ENCODE measurements at places on chromosomes 2 and 18.
A peak's percentile ranks its signal among the peaks of the same experiment; 100 is the strongest.

DNA sequence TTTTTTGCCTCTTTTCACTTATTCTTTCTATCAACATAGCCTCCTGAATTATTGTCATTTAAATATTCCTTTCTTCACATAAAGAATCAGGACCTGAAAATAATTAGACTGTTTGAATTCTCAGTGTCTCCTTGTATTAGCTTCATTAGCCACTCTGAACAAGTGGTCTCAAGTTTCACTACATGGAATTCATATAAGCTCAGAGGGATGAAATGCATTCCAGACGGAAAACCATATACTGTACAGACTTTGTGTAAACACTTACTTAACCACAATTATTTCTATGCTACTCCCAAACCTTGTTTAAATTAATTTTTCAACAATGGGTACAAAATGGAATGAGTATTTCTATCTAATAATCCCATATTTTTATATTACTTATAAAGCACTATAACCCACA lies 53.4 kb downstream of the CHN1 start:
- DNase-seq: no peak

- DNase-seq: no peak
Observed at GRCh38 chr2:64192125-64192479, 47.9 kb upstream of the PELI1 start.

- DNase-seq: no peak
Observed at GRCh38 chr2:182893666-182894065, 27.2 kb upstream of the FRZB start.

DNA sequence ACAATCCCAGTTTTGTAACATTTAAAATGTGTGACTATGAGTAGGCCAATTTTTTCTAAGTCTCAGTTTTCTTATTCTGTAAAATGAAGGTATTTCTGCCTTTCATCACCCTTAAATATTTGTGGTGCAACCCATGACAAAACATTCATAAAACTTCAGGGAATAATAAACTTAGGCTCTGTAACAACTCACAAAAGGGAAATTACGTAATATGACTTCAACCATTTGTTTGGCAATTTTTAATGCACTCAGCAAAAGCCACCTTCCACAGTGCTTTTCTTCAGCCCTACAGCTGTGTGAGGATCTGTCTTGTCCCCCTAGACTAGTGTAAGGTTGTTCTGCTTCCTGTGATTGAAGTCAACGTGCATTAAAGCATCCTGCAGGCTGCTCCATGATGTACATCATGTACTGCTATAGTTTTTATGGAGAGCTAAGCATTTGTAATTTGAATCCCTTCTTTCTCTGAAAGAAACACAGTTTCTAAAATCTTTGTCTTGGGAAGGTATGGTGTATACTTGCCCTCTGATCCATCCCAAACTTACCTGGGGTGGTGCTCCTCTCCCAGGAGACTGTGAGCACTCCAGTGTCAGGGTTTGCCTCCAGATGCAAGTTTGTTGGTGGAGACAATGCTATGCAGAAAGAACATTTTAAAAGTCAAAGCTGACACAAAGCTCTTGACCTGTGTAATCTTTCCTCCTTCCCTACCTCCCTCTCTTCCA lies 39.1 kb downstream of the FN1 start:
- DNase-seq: no peak

DNA sequence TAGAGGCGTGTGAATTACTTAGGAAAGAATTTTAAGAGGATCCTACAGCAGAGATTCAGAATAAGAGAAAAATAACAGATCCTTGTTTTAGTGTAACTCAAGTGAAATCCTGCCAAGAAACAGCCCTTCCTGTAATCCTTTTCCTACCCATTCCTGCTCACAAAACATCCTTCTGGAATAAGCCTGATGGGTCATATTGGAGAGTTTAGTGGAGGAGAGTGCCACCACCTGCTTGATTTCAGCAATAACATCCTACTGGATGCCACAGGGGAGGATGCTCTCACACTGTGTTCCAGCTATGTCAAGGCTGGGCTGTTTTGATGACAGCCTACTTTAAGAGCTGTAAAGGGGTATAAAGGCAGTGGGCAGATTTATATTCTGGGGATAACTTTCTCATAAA lies 54.8 kb upstream of the CCDC178 start:
- DNase-seq: no peak

- DNase-seq: peak; percentile 80
Observed at GRCh38 chr2:157404363-157404762, 39.5 kb downstream of the CYTIP start.

DNA sequence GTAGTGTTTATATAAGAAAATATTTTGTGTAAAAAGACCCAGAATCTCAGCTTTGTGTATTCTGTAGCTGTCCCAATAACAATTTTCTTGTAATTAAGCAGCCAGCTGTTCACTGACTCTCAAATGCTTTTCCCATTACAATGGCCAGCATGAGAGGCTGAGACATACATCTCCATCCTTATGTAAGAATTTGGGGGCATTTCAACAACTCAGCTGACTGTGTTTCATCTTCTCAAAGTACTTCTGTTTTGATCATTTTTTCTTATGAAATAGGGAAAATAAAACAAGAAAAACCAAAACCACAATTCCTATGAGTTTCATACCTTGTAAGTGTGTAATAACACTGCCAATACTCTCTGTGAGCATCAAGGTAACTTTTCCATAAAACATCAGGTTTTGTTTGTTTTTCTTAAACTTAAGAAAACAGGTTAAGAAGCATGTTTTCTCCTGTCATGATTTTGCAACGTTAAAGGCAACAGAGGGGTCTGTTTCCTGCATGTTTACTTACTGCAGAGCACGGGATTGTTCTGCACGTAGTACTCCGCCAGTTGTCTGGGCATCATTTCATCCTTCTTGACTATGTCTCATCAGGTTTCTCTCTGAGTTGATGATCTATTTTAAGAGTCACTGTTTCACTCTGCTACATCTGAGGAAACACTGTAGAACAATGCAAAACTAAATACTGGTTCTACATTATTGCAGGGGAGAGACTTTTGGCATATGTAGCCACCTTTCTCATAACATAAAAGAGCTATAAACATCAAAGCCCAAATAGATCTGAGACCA lies 62.9 kb upstream of the CYRIA start:
- no peak for DNase-seq

DNA sequence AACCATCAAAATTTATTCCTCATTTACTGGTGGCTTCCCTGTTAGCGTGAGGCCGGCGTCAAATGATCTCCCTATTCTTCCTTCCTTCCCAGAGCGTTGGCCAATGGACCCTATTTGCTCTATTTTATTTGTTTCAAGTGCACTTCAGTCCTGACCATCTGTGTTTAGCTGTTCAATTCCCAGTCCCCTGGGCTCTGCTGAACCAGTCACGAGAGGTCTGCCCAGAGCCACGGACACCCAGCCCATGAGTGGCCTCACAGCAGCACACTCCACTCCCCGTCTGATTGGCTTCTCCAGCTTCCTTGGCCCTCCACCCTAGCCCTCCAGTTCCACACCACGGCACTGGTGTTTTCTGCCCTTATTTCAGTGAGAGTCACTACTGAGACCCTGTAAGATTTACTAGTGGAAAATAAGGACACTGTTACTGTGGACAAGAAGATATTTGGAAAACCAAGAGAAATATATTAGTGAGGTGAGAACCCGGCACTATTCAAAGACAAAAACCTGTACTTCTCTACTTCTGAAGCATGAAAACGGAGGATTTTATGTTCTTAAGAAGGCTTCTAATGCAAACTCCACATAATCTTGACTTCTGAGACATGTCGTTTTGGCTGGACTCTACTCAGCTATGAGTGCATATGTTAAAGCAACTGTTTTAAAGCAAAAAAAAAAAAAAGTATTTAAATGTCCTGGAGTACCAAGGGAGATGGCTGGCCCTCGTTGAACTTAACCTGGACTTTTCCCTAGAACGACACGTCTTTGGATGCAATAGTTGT lies 86.6 kb downstream of the COL6A3 start:
- no peak for DNase-seq

GRCh38 chr2:201790291-201790690 lies 9.6 kb upstream of the ALS2 start:
- DNase-seq: no peak

GRCh38 chr2:216183462-216183861 lies 74.3 kb downstream of the XRCC5 start:
- DNase-seq: no peak
